ENCODE measurements at places on chromosomes 12 and 14.

GRCh38 chr12:26770239-26771070, 62.5 kb downstream of the ITPR2 start:
- no peak for DNase-seq

- DNase-seq, result no peak
Observed at GRCh38 chr12:50022903-50023302, 2.4 kb downstream of the RACGAP1 start.

DNA sequence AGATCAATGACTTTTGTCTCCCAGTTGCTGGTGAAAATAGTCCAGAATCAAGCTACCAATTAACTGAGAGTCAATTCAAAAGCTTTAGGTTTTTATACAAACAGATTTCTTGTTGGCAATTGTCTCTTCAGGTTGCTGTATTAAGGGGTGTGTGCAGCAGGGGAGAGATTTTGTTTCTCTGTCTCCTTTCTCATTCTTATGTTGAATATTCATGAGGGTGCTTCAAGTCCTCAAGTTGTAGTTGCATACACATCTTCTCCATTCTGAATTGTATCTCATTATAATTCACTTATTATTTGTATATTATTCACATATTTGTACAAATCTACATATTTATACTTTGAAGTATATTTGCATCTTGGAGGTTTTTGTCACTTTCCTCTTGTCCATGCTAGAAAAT, 126.7 kb upstream of the PTPRQ start:
- no peak for DNase-seq

DNA sequence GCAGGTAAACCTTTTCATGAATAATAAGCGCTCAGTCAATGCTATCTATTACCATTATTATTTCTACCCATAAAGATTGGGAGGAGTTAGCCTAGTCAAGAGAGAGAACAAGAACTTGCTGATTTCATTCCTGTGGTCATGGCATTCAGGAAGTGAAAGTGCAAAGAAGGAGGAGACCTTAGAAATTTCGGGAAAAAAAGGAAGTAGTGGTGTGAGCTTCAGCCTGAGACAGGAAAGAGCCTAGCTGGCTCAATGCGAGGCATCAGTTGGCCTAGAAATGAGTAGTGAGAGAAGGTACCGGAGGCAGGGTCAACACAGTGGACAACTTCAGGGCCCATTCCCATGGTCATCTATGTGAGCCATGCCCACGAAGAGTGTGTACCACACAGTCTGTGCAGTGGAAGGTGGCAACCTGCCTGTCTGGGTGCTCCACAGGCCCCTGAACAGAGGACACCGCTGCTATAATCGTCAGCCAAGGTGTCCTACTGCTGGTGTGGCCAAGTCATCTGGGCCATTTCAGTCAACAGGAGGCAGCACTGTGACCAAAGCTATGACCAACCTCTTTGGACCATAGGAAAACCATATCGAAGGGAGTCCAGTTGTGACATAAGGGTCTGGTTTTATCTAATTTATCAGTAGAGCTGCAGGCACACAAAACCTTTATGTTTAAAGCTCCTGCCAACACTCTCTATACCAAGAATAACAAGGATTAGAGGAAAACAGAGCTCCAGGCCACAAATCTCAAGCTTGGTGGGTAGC, 16.2 kb upstream of the STON2 start:
- no peak for DNase-seq

- no peak for DNase-seq
Observed at GRCh38 chr12:77104792-77105191, 39.4 kb upstream of the E2F7 start.

GRCh38 chr12:214003-214741, at the start of gene SLC6A12:
TSS of gene SLC6A12 (minus strand) at chr12:214157. CDS start at chr12:209986, 4,171 bp downstream.
- DNase-seq, result no peak

DNA sequence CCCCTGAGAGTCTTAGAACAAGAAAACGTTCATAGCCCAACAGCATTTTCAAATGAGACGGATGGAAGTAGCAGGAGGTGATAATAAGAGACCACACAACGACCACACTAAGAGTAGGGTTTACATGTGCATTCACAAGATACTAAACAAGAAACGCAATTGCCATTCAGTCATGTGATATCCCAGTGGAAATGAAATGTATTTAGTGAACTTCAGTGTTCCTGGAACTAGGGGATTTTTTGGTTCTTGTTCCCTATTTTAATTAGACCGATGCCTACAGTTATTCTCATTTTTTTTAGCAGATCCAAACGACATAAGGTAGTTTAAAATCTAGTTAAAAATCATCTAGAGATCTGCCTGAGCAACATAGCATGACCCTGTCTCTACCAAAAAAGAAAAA, 150.0 kb downstream of the GPR65 start:
- no peak for DNase-seq

DNA sequence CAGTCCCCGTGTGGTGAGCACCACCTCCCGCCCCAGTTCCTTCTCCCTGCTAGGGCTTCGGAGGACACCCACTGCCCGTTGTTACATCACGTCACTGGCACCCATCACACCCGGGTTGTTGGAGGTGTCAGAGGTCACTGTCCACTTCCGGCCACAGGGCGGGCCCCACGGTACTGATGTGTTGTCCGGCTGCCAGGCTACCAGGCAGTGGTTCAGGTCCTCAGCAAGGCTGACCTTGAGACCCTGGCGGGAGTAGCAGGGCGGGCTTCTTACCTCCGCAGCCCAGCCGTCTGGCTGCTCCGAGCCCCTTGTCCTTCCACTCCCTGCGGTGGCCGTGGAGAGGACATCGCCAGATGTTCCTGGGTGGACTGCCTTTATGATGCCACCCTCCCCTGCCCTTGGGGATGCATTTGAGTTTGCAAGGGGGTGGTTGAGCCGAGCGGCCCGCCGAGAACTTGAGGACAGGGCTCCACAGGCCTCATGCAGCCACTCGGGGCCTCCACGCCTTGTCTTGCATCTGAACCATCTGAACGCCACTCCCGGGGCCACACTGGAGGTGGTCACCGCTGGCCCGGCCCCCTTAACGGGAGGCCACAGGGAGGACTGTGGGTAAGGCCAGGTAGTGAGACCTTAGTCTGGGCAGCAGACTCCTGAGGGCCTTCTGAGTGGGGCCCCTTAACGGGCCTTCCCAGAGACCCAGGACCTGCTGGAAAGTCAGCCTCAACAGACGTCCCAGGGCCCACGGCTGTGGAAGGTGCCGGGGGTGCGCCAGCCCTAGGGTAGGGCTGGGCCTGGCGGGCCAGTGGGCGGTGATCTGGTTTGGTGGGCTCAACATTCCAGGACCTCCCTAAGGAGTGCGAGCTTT, 27.1 kb upstream of the PLD4 start:
- DNase-seq, result no peak

DNA sequence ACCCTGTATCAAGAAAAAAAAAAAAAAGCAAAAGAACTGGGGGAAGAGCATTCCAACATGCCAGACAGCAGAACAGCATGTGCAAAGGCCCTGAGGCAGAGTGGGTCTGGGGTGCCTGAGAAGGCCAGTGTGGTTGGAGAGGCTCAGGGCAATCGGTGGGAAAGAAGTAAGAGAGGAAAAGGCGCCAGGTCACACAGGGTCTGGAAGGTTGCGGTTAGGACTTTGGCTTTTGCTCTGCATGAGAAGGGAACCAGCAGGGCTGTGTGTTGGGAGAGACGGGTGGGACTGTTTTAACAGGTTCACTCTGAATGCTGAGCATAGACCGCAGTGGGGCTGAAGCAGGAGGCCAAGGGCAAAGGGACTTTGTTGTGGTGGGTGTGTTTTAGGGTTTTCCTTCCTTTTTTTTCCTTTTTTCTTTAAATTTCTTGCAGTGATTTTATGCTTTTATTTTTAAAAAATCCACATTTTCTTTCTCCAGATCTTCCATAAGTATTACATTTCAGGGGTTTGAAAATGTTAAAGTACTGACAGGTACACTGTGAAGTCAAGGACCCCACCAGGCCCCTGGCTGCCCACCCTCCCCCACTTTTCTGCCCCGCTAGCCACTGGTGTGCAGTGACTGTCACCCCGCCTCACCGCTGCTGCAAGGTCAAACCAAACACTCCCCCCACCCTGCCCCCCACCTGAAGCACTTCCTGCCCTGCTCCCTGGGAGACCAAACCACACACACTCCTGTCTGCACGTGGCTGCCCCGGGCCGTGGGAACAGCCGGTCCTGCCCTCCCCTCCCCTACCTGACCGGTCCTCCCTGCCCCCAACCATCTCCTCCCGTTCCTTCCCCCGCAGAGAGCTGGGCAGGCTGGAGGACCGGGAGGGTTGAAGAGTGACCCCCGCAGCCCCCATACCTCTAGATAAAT, 30.0 kb downstream of the DTX1 start:
- DNase-seq, result no peak

DNA sequence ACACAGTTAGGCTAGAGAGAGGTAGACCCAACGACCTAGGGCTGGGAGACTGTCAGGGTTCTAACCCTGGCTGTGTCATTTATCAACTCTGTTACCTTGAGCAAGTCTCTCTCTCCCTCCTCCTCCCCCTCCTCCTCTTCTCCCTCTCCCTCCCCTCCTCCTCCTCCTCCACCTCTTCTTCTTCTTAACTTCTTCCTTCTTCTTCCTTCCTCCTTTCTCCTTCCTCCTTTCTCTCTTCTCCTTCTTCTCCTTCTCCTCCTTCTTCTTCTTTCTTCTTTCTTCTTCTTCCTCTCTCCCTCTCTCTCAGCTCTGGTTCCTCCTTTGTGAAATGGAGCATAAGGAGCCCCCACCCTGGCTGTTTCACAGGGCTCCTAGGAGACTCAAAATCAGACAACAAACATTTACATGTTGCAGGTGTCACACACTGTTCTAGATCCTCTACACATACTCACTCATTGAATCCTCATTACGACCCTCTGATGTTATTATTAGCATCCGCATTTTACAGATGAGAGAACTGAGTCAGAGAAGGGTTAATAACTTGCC, 2.2 kb upstream of the KCNH3 start:
- no peak for DNase-seq

Measured in stimulated activated CD8-positive, alpha-beta memory T cell treated with anti-CD3 and anti-CD28 coated beads, Interleukin-7, amount 100 ng/mL, for 1 hour (primary cell).